ENCODE measurements at places on chromosomes 1 and 21.

DNA sequence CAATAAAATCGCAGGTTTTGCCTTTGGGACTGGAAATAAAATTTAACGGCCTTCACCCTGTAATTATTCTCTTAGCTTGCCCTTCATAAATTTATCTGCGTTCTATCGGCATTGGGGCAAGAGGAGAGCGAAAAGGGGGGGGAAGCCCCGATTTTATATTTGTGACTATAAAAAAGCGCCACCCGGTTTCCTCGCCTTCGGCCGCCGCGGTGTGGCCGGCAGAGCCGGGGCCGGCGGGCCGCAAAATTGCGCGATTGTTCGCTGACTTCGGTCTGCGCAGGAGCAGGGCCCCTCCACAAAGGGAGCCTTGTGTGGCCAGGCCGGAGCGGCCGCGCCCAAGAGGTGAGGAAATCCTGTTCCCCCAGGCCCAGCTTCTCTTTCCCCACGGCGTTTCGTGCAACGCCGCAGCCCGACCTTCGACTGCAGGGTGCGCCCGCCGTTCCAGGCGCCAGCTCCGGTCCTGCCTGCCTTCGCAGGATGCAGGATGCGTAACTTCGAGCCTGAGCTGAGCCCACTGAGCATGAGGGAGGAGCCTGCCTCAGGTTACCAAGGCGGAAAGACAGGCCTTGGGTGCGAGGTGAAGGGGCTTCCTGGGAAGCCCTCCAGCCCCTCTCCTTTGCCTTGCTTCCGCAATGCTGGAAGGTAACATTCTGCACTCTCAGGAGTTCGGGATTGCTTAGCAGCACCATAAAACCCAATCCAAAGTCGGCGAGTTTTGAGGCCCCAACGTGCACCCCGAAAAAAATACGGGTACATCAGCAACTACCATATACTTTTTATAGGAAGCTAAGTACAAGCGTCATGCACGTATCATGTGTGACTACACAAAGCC, 4.9 kb upstream of the TBX15 start:
- no peak for DNase-seq

- DNase-seq, result no peak
Measured at GRCh38 chr1:18739408-18739807, 108.8 kb downstream of the PAX7 start.

DNA sequence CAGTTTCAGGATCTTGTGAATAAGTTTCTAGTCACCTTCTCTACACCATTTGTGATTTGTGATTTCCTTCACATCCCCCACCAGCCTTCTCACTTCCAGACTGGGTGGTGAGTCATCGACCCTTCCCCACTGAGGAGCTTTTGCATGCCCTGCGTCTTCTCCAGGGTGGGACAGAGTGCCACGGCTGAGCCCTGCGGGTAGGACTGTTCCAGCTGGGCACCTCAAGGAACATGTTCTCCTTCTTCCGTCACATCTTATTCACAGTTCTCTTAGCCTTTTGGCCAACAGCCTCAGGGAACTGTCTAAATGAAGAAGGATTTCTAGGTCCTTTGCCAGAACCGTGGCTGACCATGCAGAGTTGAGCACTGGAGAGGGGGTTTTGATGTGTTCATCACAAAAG, 116.5 kb downstream of the TMEM53 start:
- DNase-seq, result no peak

- no peak for DNase-seq
Measured at GRCh38 chr1:13652238-13652637, 47.8 kb upstream of the PRDM2 start.

DNA sequence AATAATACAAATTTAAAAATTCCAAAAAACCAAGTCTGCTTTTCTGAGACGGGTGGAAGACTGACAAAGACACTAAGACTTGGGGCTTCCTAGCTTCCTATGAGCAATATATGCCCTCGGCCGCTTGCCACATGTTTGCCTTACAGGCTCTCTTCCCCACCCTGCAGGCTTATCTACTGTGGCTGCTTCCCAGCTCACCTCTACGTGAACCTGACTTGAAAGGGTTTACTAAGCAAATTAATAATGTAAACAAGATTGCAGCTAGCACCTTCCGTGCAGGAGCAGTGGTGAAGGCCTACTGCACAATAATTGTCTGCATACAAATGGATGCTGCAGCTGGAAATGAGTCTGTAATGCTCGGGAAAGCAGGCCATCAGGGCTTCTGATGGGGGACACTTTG, 152.9 kb upstream of the DAB1 start:
- DNase-seq, result no peak

DNA sequence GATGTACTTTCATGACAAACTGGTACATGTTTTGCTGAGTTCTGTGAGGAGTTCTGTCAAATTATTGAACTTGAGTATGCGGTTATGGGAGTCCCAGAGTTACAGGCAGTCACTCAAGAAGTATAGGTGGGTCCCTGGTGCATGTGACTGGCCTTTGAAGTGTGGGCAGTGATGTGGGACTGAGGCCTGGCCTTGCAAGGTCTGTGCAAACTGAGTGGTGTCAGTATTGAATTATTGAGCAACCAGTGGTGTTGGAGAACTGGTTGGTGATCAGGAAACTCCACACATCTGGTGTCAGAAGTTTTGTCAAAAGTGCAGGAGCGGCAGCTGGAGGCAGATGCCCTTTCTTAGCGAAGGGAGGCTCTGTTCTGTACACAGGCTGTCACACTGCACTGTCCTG, 5.2 kb downstream of the ZNF678 start:
- no peak for DNase-seq

- no peak for DNase-seq
Measured at GRCh38 chr1:19346026-19346425, 33.9 kb downstream of the SLC66A1 start.

- DNase-seq, result no peak
Measured at GRCh38 chr1:193555662-193556441, 369.4 kb upstream of the B3GALT2 start.

- no peak for DNase-seq
Measured at GRCh38 chr21:42331660-42332059, 16.5 kb upstream of the TFF3 start.

- DNase-seq, result no peak
Measured at GRCh38 chr21:29245104-29245643, 53.5 kb upstream of the BACH1 start.

GRCh38 chr1:19448491-19449439, 36.6 kb downstream of the CAPZB start:
- no peak for DNase-seq

Measured in bone marrow (tissue), 2 donors.